ENCODE measurements at places on chromosomes 5 and 9.
A peak's percentile ranks its signal among the peaks of the same experiment; 100 is the strongest.

DNA sequence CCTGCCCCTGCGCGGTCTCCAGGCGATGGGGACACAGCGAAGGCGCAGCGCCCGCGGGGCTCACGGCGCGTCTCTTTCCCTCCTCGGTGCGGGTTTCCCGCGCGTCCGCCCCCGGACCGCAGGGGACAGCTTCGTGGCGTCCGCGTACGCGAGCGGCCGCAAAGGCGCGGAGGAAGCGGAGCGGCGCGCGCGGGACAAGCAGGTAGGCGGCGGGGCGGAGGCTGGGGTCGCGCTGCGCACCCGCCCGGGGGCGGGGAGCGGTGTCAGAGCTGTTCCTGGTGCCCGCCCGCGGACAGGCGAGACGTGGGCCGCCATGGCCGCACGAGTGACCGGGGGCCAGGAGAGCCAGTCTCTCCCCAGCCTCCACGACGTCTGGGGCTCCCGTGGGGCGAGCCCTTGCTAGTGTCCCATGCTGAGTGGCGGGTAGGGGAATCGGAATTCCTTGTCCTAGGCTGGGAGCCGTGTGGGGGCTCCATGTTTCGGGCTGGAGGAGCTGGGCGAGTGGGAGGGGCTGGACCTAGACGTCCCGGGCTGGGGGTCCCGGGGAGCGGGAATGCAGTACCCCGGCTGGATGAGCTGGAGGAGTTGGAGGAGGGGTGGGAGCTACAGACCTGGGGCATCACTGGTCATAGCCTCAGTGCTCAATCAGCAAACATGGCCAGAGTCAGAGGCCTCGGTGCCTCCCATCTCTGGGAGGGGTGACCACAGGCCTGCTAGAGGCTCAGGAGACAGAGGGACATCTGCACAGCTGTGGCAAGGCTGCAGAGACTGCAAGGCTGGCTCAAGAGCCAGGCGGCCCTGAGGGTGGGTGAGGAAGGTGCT lies 968 bp downstream of the NKD2 start:
- no peak for DNase-seq

DNA sequence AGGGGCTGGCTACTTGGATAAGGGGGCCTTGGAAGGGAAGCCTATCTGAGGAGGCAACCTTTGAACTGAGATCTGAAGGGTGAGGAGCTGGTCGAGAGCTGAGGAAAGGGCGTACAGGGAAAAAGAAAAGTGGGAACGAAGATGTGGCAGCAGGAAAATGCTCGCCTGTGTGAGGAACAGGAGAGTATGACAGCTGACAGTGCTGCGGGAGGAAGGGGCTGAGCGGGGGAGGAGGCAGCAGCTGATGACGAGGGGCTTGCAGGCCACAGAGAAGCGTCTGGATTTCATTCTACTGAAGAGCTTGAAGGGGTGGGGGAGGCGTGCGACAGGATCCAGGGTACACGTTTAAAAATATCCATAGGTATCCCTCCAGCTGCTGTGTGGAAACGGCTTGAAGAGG lies 28.9 kb downstream of the SH3PXD2B start:
- DNase-seq: no peak

DNA sequence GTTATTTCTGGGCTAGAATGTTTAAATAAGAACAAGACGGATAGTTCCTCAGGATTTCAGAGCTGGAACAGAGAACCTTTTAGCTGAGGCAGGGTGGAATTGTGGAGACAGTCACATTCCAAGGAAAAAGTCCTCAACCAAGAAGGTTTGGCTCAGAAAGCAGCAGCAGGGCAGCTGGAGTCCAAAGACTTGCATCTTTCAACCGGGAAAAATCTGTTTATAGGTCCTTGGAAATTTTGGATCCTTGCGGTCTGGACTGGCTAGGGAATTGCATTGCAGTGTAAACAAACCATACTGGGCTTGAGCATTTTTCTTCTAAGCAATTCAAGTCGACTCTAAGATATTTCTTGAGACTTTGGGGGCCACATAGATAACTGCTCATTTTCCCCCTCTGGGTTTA lies 40.8 kb upstream of the HMHB1 start:
- peak; percentile 18 for DNase-seq

GRCh38 chr5:154162539-154163151 lies 27.9 kb upstream of the GALNT10 start:
- no peak for DNase-seq

GRCh38 chr9:111287127-111287526 lies 42.9 kb downstream of the OR2K2 start:
- peak; percentile 86 for DNase-seq

DNA sequence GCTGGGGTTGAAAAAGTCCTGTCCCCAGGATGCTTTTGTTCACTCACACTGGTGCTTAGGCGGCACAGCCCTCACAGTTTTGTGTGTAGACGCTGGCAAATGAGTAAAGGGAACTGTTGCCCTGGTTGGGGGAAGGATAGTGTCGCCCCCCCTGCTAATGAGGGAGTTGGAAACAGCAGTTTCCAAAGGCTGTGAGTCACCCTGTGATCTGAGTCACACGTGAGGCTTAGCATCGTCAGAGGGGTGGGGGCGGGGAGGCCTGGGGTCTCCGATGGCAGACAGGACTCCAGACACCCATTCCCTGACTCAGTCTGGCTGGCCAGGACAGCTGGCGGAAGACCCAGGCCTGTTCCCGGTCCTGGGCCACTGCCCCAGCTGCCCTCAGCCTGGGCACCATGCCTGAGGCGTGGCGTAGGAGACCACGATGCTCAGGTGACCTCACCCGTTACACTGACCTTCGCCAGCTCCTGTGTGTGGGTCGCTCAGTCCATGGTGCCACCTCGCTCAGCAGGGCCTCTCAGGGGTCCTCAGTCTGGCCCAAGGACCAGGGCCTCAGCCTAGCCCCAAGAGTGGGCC lies 2.9 kb downstream of the DNAJB5 start:
- peak; percentile 94 for DNase-seq

DNA sequence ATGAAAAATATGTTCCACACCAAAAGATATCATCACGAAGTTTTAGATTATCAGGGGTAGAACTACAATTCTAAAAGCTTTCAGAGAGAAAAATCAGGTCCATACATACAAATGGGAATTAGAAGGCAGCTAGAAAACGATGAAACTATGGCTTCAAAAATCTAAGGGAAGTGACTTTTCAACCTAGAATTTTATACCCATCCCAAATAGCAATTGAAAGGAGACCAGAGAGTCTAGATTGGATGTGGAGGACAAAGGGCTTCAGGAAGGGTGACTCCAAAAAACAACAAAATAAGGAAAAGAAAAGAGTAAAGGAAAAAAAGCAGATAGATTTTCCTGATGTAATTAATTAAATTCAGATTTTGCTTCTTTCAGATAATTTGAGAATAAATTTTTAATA lies 72.0 kb upstream of the CEP78 start:
- no peak for DNase-seq

DNA sequence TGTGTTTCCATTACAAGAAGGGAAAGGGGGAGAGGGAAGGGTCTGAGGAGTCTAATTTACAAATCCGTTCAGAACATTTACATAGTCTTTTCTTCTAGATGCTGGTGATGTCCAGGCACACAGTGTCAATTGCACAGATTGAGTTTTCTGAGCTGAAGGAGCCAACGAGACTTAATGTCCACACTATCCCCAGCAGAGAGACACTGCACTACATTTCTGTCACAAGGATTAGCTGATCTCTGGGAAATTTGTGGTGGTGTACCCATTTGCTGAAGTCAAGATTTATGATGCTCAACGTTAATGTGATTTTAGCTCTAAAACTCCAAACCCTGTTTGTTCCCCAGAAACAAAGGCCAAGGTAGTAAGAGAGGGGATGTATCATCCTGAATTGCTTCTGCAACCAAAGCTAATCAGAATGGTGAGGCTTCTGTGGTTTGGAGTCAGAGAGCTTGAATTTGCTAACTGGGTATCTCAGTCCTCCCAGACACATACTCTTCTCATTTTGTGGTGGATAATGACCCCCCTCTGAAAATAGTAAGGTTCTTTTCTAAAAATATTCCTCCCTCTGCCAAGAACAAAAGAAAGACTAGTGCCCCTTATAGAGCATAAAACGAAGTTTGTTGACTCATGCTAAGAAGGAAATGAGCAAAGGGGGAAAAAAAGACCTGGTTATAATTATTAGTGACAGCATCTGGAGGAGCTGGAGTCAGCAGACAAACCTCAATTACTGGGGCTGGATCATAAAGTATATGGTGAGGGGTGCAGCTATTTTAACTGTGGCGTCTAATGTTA lies 416.9 kb downstream of the PSAT1 start:
- peak; percentile 69 for DNase-seq

DNA sequence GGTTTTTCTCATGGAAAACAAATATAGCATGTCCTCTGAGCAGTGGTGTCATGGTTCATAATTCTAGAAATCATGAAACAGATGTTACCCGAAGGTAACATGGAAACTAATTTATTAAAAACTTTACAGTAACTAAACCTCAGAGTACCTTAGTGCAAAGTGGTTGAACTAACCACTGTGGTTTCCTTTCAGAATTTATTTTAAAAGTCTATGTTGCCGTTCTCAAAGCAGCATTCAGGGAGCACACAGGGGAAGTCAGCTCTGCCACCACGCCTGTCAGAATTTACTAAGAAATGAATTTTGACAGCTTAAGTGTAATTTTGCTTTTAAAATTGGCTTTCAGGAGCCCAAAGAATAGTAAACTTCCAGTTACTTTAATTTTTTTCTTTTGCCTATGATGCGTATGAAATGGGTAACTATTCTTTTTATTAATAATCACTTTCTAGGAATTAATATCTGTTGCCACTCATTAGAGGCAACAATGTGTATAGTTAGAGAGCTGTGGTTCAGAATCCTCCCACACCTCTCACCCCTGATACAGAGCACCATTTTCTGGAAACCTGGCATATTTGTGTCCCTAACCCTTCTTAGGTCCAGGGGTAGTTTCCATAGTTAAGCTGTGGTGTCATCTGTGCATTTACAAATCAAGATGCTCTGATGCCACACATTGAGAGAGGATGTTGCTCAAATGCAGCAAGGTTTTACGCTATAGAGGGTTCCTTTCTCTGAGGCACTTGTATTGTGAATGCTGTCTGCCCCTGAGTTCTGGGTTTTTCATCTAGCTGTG lies 202.6 kb downstream of the ZSWIM6 start:
- DNase-seq: no peak

DNA sequence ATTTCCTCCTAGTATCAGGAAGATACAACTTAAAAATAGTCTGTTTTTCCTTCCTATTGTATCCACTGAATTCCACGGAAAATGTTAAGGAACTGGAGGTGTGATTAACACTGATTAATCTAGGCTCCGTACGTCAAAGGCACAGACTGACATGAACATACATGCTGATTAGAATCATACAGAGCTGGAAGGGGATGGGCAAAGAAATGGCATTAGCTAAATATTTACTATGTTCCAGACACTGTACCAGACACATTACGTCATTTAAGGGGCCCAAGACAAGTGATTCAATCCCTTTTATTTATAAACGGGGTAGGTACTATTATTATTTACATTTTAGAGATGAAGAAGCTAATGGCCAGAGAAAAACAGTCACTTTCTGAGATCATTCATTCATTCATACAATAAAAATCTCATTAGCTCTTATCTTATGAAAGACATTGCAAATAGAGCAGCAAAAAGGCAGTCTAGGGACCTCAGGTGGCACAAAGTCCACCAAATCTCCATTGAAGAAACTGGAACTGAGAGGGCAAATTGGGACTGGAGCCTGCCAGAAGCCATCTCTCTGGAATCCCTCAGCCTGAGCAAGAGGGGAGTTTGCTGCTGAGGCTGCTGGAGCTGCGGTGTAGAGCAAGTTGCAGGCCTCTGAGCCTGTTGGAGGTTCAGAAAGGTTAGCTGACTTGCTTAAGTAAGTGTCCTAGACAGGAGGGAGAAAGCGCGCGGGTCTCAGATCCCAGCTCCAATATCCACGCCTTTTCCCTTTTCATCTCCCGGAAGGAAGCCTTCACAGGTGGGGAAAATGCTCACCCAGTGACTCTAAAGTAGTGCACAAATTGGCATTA lies 1.6 kb upstream of the TGFBR1 start:
- DNase-seq: peak; percentile 36

- DNase-seq: no peak
Measured at GRCh38 chr5:177509991-177510566, 453 bp upstream of the DOK3 start.

GRCh38 chr5:153256-153655 lies 38.0 kb upstream of the LRRC14B start:
- DNase-seq: peak; percentile 48

- no peak for DNase-seq
Measured at GRCh38 chr5:14503017-14503680, 78.4 kb upstream of the OTULINL start.

DNA sequence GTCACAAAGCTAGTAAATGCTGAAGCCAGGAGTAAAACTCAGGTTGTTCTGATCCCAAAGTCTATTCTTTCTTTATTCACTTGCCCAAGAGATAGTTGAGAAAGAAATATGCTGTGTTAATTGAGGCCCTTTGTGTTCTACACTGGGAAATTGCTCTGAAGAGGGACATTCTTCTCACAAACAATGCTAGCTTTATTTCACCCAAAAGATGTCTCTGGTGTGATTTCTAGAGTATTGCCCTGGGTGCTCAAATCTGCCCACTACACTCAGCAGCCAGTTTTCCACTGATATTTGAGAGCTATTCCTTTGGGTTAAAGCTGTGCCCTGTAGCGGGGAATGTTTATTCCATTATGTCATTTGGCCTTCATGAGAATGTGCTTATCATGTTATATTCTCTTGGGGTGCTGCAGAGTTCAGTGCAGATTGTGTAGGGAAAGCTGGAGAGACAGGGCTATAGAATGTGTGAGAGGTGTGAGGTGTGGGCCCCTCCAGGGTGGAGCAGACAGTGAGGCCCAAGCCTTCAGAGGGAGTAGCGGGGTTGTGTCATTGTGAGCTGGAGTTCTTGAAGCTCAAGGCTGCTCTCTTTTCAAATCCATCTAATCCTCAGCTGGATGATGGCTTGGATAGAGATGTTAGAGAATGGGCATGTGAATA lies 21.0 kb upstream of the C5orf63 start:
- no peak for DNase-seq

- peak; percentile 2 for DNase-seq
Measured at GRCh38 chr5:156595132-156595787, 254.8 kb upstream of the PPP1R2B start.

DNA sequence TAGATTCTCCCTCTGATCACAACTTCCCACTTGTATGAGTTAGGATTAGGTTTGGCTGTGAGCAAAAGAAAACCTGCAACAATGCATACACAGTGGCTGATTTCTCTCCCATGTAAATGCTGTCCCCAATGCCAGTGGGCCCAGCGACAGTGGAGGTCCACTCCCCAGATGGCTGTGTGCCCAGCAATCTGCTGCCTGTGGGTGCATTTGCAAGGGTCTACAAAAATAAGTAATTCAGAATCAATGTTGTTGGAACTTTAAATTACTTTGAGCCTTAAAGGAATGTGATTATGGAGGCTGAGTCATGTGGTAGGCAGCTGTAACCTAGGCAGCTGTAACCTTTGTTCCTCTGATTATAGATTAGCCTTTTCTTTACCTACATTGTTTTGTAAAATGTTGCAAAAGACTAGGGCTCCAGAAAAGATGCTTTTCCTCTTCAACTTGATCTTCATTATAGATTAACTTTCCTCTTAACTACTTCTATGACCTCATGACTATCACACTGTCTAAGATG lies 14.2 kb upstream of the MXD3 start:
- DNase-seq: peak; percentile 23

- DNase-seq: no peak
Measured at GRCh38 chr5:760363-761058, 24.0 kb downstream of the ZDHHC11B start.

- DNase-seq: peak; percentile 49
Measured at GRCh38 chr5:174581479-174581878, 142.9 kb upstream of the MSX2 start.
